Central memory CD8-positive, alpha-beta T cell (primary cell): ENCODE measurements at places on chromosomes 13 and 19.

GRCh38 chr19:7636691-7637373 is at the start of gene STXBP2:
STXBP2 (plus strand) TSS chr19:7637110; CDS start chr19:7637150, 40 bp downstream.
- H3K4me3 ChIP-seq = peak within 1 kb of the TSS; percentile 85
- H3K36me3 ChIP-seq = peaks cover 13% of the 10 kb centered on the region
- peak; percentile 84 for DNase-seq
- H3K27me3 ChIP-seq = no peaks in the 10 kb centered on the region
- H3K27ac ChIP-seq = peak within 1 kb of the TSS; percentile 90
- peaks cover 39% of the 10 kb centered on the region for H3K4me1 ChIP-seq

GRCh38 chr13:70755456-70755855 is 647.2 kb upstream of the KLHL1 start:
- H3K36me3 ChIP-seq = peaks cover 2% of the 10 kb centered on the region
- H3K4me1 ChIP-seq = no peaks in the 10 kb centered on the region
- no peaks in the 10 kb centered on the region for H3K27me3 ChIP-seq
- DNase-seq = no peak

GRCh38 chr19:17933414-17934129 is 757 bp downstream of the CCDC124 start:
- no peak for DNase-seq
- peak overlapping the region; percentile 95 for H3K27ac ChIP-seq
- no peaks in the 10 kb centered on the region for H3K27me3 ChIP-seq
- peak overlapping the region; percentile 87 for H3K4me3 ChIP-seq
- peaks cover 11% of the 10 kb centered on the region for H3K36me3 ChIP-seq

DNA sequence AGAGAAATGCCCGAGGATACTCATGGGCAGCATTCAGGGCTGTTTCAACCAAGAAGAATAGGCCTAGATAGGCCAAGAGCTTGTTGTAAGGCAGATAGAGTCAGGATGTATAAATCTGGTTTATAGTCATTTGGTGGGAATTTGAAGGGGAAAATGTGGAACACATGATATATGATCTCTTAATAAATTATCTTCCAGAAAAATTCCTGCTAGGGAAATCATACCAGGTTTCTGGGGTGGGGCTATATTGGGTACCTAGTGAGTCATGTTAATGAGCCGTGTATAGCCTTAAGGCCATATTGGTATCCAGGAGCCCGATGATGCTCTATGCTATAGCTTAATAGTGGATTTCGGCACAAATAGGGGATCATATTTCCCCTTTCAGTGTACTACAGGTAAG is 51.5 kb upstream of the HTR2A start:
- H3K36me3 ChIP-seq = no peaks in the 10 kb centered on the region
- H3K4me1 ChIP-seq = no peaks in the 10 kb centered on the region
- H3K27me3 ChIP-seq = no peaks in the 10 kb centered on the region
- H3K4me3 ChIP-seq = no peak overlapping the region
- no peak for DNase-seq

DNA sequence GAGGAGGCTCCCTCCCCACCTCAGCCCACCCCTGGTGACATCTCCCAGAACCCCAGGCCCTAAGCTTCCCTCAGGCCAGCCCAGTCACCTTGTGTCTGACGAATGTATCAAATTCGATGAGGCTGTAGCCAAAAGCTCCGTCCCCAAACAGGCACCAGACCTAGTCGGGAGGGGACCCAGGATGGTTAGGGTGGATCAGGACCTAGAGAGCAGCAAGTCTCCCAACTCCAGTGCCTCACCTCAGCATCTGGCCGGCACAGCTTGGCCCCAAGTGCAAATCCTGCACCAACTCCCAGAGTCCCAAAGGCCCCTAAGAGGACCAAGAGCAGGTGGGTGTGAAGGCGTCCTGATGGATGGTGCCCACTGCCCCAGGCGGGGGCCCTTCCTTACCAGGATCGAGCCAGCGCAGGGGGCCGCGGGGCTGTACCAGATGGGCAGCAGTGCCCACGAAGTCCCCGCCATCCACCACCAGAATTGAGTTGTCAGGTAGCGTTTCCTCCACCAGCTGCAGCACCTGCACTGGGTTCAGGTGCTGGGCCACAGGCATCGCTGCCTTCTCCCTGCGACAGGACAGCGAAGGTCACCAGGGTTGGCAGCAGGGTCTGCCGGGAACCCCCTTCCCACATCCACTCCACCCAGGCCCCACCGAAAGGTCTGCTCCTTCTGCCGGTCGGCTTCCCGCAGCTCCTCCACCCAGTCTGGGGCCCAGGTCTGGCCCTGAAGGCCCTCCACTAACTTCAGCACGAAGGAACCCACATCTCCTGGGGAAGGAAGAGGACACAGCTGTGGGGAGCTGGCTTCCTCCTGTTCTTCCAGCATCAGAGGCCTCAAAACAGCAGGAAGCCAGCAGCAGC is 8.8 kb downstream of the SYDE1 start:
- no peak overlapping the region for H3K4me3 ChIP-seq
- no peaks in the 10 kb centered on the region for H3K4me1 ChIP-seq
- no peak overlapping the region for H3K27ac ChIP-seq
- no peak for DNase-seq

GRCh38 chr13:108323031-108323430 is 53.5 kb downstream of the TNFSF13B start:
- H3K27ac ChIP-seq = no peak overlapping the region
- DNase-seq = no peak
- H3K4me1 ChIP-seq = no peaks in the 10 kb centered on the region
- no peak overlapping the region for H3K4me3 ChIP-seq
- H3K27me3 ChIP-seq = peaks cover 39% of the 10 kb centered on the region
